Adrenal gland (tissue), 19 donors: ENCODE measurements at places on chromosomes 16 and 17. TPM values are rescaled to one million over a fixed set of nuclear protein-coding genes. Genes with fewer than 3 reads are reported as not detected.

DNA sequence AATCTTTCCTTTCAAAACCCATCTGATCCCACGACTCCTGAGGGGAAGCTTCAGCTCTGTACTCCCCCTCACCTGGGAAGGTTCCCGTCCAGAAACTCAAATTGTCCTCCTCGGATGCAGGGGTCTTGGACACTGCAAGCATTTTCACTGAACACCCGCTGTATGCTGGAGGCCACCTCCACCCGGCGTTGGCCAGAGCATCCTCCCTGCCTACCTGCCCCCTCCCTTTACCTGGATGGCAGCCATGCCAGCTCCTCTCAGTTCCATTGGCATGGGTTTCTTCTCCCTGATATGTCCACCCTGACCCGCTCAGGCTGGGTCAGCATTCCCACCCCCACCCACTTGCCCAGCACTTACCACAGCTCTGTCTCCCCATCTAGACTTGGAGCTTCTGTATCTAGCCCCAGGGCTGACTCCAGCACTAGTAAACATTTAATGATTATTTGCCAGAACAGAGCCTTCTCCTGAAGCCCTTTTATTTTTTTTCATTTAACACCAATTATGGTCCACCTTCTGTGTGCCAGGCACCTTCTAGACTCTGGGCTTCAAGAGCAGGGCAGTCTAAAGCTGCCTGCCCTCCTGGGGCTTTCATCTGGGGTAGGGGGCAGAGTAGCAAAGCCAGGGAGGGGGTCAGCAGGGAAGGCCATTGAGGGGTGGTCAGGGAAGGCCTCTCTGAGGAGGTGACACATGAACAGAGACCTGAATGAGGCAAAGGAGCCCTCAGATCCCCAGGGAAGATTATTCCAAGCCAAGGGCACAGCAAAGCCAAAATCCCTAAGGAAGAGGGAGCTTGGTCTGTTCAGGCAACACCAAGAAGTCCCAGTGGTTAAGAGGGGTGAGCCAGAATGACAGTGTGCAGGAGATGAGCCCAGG lies 8.9 kb upstream of the KRT19 start:
- no peaks in the 10 kb centered on the region for H3K4me1 ChIP-seq
- DNase-seq = no peak
- no peak overlapping the region for H3K27ac ChIP-seq
- no peaks in the 10 kb centered on the region for H3K27me3 ChIP-seq
- no peak overlapping the region for H3K4me3 ChIP-seq

DNA sequence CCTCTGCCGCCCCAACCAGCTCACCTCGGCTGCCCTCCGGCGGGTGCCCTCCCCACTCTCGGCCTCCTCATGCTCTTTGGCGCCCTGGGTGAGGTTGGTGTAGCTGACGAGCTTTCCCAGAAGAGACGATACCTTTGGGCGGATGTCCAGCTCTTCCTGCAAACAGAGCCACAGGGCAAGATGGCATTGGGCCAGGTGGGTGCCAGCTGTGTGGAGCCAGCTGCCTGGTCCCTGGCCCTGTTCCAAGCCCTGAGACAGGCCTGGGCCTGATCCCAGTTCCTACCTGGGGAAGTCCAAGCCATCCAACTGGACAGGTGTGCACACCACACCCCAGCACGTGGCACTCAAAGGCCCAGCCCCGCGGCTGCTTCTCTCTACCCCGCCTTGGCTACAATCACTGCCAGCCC lies 6.9 kb downstream of the SLC12A4 start:
- H3K4me3 ChIP-seq = no peak overlapping the region
- peak overlapping the region; percentile 84 for H3K27ac ChIP-seq

DNA sequence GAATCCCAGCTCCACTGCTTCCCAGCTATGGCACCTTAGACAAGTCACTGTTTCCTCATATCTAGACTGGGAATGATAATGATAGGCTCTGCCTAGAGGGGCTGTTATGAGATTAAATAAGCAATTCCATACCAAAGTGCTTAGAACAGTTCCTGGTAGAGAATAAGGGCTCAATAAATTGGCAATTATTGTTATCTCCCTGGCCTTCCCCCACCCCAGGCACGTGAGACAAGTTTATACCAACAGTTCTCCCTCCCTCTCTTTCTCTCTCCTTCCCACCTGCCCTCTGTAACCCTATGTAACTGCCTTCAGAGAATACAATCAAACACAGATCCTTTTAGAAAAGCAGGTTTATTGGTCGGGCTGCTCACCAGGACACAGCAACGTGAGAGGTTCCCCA lies 13.9 kb upstream of the STAT3 start:
- H3K4me3 ChIP-seq = no peak overlapping the region
- no peak overlapping the region for H3K27ac ChIP-seq
- no peaks in the 10 kb centered on the region for H3K27me3 ChIP-seq
- peaks cover 22% of the 10 kb centered on the region for H3K36me3 ChIP-seq

DNA sequence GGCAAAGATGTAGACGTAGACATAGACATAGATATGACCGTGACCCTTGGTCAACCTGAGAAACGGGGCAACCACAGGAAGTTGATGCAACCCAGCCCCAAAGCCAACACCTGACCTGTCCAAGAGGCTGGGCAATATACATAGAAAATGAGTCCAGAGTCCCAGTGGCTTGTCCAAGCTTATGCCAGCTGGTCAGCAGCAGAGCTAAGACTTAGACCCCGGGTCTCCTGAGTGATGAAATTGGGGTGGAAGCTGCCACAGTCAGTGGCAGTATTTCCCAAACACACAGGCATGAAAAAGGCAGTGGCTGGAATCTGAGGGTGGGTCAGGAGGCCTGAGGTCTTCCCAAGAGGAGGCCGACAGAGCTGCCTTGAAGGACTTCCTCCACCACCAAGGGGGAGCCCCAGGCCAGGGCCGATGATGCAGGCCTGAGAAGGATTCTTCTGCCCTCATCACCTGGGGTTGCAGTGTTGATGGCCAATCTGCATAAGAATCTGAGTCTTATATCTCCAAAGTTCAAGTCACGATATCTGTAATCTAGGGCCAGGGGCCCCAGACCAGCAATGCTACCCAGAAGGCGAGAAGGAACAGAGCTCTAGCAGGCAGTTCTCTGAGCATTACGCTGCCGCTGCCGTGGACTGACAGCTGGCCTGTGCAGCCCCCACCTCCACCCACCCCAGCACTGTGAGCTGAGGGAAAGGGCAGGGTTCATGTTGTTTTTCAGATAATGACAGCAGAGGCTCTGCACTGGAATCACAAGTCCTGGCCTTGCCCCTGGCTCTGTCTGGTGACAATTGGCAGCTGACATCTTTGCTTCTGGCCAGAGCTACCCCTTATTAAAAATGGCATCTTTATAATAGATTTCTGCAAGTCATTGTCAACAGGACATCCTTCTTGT lies 72.7 kb downstream of the GNAO1 start:
- no peak overlapping the region for H3K27ac ChIP-seq
- DNase-seq = no peak
- no peak overlapping the region for H3K4me3 ChIP-seq
- no peaks in the 10 kb centered on the region for H3K27me3 ChIP-seq

- DNase-seq = no peak
- H3K36me3 ChIP-seq = no peaks in the 10 kb centered on the region
- no peak overlapping the region for H3K27ac ChIP-seq
- no peaks in the 10 kb centered on the region for H3K27me3 ChIP-seq
- no peak overlapping the region for H3K4me3 ChIP-seq
Measured at GRCh38 chr16:84838383-84838948, 18.7 kb downstream of the CRISPLD2 start.

DNA sequence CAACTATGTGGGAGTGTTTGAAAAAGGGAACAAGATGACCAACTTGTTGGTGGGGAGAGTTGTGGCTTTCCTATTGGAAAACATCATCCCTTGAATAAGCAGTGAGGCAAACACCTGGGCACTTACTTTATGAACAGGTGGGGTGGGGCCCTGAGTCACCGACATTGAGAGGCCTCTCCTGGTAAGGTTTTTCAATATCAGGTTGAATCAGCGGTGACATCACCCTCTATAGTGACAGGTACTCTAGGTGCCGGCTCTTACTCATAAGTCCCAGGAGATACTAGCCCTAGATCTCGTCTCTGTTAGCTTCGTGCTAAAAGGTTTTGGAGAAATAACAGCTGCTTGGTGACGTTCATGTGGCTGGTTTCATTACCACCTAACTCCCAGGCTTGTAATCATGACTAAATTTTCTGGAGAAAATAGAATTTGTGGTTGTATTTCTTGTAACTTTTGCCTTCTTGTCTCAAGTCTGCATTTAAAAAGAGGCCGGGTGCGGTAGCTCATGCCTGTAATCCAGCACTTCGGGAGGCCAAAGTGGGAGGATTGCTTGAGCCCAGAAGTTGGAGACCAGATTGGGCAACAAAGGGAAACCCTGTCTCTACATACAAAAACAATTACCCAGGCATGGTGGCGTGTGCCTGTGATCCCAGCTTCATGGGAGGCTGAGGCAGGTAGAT lies 19.3 kb downstream of the CDH1 start:
- no peaks in the 10 kb centered on the region for H3K4me1 ChIP-seq
- DNase-seq = no peak
- H3K27me3 ChIP-seq = no peaks in the 10 kb centered on the region
- no peaks in the 10 kb centered on the region for H3K36me3 ChIP-seq

- no peak overlapping the region for H3K27ac ChIP-seq
- peaks cover 34% of the 10 kb centered on the region for H3K27me3 ChIP-seq
- peaks cover 3% of the 10 kb centered on the region for H3K4me1 ChIP-seq
- no peak for DNase-seq
Measured at GRCh38 chr17:9028202-9028987, 7.1 kb downstream of the NTN1 start.

- no peaks in the 10 kb centered on the region for H3K36me3 ChIP-seq
- H3K27me3 ChIP-seq = no peaks in the 10 kb centered on the region
- no peak overlapping the region for H3K4me3 ChIP-seq
- H3K4me1 ChIP-seq = no peaks in the 10 kb centered on the region
- DNase-seq = no peak
- H3K27ac ChIP-seq = no peak overlapping the region
Measured at GRCh38 chr16:87032554-87032953, 284.6 kb downstream of the C16orf95 start.

DNA sequence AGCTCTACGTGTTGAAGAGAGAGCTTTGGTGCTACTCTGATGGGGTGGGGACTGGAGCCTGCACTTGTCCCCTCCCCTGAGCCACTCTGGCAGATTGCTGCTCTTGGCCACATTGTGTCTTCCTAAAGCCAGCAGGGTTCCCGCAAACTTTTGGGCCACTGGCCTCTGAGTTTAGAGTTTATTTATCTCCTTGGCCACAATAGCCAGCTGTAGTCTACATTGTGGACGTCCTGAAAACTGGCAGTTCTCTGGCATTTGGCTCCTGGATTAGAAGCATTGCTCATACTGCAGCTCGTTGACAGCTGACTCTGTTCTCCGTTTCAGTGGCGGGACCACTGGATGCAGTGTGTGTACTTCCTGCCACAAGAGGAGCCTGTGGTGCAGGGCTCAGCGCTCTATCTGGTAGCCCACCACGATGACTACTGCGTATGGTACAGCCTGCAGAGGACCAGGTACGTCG lies 34.6 kb downstream of the PRMT7 start:
- DNase-seq = no peak
- no peak overlapping the region for H3K4me3 ChIP-seq
- H3K27me3 ChIP-seq = no peaks in the 10 kb centered on the region
- peaks cover 9% of the 10 kb centered on the region for H3K4me1 ChIP-seq
- no peaks in the 10 kb centered on the region for H3K36me3 ChIP-seq

GRCh38 chr17:31309556-31309955 lies 4.3 kb downstream of the EVI2B start:
- no peak overlapping the region for H3K4me3 ChIP-seq
- DNase-seq = no peak
- peak overlapping the region; percentile 41 for H3K27ac ChIP-seq
- H3K4me1 ChIP-seq = peaks cover 3% of the 10 kb centered on the region

DNA sequence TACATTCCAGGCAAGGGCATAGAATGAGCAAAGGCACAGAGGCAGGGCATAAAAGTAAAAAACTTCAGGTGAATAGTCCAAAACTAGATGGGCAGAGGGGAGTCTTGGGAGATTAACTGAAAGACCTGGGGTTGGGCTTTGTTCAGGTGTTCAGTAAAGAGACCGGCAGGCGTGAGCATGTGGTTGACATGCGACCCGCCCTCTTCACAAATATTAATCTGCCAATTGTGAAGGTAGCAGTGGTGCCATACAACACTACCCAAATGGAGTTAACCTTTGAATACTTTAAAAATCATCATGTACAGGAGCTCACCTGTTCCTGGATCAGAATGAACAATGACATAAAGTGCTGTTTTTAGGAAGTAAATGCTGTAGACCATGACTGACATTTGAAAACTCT lies 225.5 kb downstream of the LGALS9B start:
- H3K36me3 ChIP-seq = no peaks in the 10 kb centered on the region
- H3K4me3 ChIP-seq = no peak overlapping the region
- no peak for DNase-seq
- no peaks in the 10 kb centered on the region for H3K27me3 ChIP-seq
- no peak overlapping the region for H3K27ac ChIP-seq

- DNase-seq = peak; percentile 78
- no peak overlapping the region for H3K4me3 ChIP-seq
- H3K27me3 ChIP-seq = no peaks in the 10 kb centered on the region
- no peaks in the 10 kb centered on the region for H3K36me3 ChIP-seq
Measured at GRCh38 chr17:45341533-45342158, 24.8 kb upstream of the MAP3K14 start.

- H3K36me3 ChIP-seq = no peaks in the 10 kb centered on the region
- no peak overlapping the region for H3K4me3 ChIP-seq
- no peak overlapping the region for H3K27ac ChIP-seq
- no peaks in the 10 kb centered on the region for H3K27me3 ChIP-seq
- no peak for DNase-seq
Measured at GRCh38 chr17:32516940-32517701, 30.3 kb downstream of the CDK5R1 start.

DNA sequence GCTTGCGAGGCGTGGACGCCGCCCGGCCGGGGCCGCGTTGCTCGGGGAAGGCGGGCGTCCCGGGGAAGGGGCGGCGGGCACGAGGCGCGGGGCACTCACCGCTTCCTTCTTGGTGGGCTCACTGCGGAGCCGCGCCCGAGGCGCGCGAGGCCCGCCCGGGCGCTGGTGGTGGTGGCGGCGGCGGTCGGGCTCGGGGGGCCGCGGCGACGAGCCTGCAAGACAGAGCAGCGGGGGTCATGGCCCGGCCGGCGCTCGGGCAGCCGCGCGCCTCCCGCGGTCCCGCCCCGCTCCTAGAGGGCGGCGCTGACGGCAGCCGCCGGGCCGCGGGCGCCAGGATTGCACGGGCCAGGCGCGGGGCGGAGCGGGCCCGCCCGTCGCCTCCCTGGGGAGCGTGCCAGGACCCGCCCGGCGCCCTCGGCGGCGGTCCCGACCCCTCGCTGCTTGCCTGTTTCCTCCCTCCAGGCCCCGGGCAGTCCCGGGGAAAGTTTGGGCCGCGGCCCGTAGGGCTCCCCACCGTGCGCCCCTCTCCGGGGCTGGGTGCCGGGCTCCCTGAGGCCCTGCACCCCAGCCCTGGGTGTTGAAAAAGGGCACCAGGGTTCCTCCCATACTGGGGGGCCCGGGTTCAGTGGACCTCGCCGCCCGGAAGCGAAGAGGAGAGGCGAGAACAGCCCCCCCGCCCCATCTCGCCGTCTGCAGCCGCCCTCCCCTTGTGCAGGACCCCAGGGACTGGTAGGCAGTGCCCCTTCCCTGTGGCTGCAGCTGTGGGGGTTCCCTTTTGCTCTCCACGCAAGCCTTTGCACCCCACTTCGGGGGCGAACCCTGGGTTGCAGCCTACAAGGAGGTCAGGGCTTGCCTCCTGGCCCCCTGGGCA lies at the start of gene C16orf74:
C16orf74 (minus strand) TSS at position 270 of the 871 bp plus-strand sequence. CDS start 15,879 bp downstream, outside the sequence.
- no peak within 1 kb of the TSS for H3K27ac ChIP-seq
- no peak for DNase-seq
- no peaks in the 10 kb centered on the region for H3K36me3 ChIP-seq
- peaks cover 17% of the 10 kb centered on the region for H3K27me3 ChIP-seq

Gene KRT25
- total RNA-seq = not detected

Gene ERN1
- total RNA-seq = 47.7 TPM

Gene NT5C
- total RNA-seq = 63.2 TPM

Gene TM4SF5
- total RNA-seq = not detected

Gene SPEM1
- not detected for total RNA-seq

Gene PHOSPHO1
- total RNA-seq = not detected
